CD4-positive, alpha-beta T cell treated with Interleukin-6 at 100 ng/mL for 8 hours (primary cell): ENCODE measurements at places on chromosomes 3 and 15.
A peak's percentile ranks its signal among the peaks of the same experiment; 100 is the strongest.

DNA sequence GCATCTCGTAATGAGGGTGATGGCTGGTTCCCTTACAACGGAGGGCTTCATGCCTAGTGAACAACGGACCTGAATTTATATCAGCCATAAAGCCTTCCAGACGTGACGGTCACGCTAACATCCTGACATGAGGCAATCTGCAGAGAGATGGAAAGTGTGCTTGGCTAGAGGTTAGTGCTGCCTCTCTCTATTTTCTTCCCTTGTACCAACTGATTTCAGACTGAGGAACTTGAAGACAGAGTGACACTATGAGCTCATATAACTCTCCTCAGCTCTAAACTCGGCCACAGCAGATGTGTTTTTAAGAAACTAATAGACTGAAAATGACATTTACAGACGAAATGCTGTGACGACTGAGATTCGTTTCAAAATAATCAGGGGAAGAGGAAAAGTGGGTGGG lies 122.4 kb downstream of the XXYLT1 start:
- no peak for DNase-seq

GRCh38 chr3:115517457-115518050 lies 105.8 kb upstream of the GAP43 start:
- no peak for DNase-seq

DNA sequence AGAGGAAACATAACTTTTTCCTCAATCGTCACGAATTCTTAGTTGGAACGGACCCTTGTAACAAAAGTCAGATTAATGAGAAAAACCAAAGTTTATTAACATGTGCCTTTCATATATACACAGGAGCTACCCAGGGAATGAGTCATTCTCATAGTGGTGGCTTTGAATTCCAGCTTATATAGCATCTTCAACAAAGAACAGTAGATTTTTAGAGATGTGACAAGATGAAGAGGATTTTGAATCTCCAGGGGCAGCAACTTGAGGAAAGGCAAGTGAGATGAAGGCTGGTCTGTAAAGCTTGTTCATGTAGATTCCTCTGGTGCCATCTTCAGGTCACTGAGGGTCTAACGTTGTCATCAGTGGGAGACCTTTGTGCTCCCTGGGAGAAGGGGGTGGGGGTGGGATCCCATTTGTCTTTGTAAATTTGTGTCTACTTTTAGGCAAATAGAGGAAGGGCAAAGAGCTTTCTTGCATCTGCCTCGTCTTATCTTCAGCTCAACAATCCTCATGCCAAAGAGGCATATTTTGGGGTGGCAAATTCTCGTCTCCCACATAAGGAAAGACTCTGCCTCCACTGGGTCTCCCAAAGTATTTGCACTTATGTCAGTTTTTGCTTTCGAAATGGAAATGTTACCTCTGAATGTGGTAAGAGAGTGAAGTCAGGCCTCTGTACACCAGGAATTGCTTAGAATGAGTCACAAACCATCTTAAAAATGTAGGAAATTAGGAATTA lies 29.5 kb downstream of the CLEC3B start:
- no peak for DNase-seq

DNA sequence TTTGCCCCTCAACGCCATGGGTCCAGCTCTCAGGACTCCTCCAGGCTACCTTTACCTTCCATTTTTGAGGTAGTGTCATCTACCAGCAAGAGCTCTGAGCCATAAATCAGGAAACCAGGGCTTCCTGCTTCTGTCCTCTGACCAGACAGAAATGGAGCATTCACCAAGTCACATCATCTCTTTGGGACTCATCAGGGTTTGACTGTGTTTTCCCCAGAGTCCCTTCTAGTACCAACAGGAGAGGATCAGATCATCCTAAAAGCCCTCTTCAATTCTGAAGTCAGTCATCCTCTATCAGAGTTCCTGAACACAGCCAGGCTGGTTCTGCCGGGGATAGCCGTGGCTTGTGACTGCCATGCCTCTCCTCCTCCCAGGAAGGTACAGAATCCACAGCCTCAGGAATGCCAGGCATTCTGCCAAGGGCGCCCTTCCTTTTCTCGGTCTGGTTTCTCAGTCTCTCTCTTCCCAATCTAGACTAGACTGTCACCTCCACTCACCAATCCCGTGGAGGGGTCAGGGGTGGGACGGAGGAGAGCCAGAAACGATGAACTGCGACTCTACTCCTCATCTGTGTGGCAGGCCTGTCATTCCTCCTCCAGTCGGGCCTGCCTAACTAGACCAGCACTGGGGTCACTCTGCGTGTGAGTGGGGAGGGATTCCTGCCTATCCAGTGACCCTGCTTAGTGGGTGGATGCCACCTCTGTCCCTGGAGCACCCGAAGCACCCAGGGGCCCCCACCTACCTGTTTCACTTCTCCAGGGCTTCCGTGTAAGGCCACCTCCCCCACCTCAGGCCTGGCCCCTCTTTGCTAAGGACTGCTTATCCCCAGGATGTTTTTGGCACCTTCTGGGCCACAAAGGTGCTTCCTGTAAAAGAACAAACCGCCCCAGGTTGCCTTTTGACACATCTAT lies 30.9 kb downstream of the CCNL1 start:
- peak; percentile 70 for DNase-seq

- no peak for DNase-seq
Measured at GRCh38 chr3:24086206-24086605, 141.1 kb downstream of the NR1D2 start.

DNA sequence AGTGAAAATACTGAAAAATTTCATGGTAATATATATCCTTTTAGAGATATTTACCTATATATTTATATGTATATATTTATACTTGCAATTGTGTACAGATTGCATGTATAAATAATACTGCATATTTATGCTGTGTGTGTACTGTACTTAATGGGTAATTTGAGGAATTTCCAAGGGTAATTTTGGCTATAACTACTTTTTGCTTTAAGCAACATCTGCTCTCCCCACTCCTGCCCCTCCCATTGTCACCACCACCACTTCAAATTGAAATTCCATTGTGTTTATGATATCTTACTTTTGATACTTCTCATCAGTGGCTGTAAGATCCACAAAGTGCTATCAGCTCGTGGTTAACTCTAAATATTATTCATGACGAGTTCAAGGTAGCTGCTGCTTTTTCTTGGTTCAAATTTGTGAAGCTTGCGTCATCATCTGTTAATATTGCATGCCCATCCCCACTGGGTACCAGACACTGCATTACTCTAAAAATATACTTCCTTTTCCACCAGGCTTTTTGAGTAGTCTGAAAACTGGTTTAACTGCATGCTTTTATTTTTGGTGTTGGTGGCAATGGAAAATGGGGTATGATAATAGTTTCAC lies 91.7 kb upstream of the MITF start:
- DNase-seq, result no peak

DNA sequence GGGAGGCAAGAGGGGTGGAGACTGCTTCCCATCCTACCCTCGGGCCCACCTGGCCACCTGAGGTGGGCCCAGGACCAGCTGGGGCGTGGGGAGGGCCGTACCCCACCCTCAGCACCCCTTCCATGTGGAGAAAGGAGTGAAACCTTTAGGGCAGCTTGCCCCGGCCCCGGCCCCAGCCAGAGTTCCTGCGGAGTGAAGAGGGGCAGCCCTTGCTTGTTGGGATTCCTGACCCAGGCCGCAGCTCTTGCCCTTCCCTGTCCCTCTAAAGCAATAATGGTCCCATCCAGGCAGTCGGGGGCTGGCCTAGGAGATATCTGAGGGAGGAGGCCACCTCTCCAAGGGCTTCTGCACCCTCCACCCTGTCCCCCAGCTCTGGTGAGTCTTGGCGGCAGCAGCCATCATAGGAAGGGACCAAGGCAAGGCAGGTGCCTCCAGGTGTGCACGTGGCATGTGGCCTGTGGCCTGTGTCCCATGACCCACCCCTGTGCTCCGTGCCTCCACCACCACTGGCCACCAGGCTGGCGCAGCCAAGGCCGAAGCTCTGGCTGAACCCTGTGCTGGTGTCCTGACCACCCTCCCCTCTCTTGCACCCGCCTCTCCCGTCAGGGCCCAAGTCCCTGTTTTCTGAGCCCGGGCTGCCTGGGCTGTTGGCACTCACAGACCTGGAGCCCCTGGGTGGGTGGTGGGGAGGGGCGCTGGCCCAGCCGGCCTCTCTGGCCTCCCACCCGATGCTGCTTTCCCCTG lies 2.2 kb upstream of the FES start:
- no peak for DNase-seq

- no peak for DNase-seq
Measured at GRCh38 chr3:125967156-125967555, 1.8 kb upstream of the ROPN1B start.

- DNase-seq, result no peak
Measured at GRCh38 chr15:90401495-90401894, 13.5 kb downstream of the IQGAP1 start.

GRCh38 chr3:133915685-133916658 lies 20.3 kb upstream of the RAB6B start:
- DNase-seq, result no peak

- DNase-seq, result no peak
Measured at GRCh38 chr3:31391150-31391549, 141.6 kb upstream of the STT3B start.

DNA sequence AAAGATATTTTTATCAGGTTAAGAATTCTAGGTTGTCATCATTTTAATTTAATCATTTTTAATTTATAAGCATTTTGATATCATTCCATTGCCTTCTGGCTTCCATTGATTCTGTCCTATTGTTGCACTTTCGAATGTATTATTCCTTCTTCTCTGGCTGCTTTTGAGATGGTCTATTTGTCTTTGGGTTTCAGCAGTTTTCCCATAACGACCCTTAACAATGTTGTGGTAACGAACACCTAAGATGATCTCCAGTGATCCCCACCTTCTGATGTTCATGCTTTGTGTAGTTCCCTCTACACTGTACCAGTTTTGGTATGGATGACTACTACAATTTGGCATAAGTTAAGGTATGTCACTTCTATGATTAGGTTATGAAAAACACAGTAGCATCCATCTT lies 59.9 kb downstream of the MINAR1 start:
- no peak for DNase-seq

GRCh38 chr3:177439694-177440269 lies 242.5 kb upstream of the TBL1XR1 start:
- no peak for DNase-seq

GRCh38 chr15:63041974-63042876 lies at the start of gene TPM1:
TSS of gene TPM1 (plus strand) at chr15:63042747. CDS start at chr15:63042830, 83 bp downstream.
- no peak for DNase-seq

DNA sequence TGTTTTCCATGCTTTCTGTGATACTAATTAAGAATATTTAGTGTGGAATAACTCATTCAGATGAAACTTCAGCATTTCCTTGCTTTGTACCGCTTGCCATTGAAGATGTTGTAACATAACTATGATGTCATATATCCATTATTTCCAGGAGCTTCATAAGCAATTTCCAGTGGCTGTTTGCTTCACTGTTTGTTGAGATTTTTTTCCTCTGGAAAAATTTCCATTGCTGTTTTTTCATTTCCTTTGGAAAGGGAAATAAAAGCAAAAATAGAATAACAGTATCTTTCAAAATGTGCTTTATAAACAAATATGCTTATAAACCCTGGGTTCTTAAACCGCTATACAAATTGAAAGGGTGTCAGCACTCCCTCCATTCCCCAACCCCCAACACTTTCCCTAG lies 319.6 kb upstream of the SEMA6D start:
- no peak for DNase-seq

GRCh38 chr3:67619991-67620390 lies 34.4 kb downstream of the SUCLG2 start:
- no peak for DNase-seq

GRCh38 chr15:32956006-32956405 lies 238.2 kb downstream of the GREM1 start:
- no peak for DNase-seq

- no peak for DNase-seq
Measured at GRCh38 chr15:66188464-66188863, 65.1 kb downstream of the MEGF11 start.

DNA sequence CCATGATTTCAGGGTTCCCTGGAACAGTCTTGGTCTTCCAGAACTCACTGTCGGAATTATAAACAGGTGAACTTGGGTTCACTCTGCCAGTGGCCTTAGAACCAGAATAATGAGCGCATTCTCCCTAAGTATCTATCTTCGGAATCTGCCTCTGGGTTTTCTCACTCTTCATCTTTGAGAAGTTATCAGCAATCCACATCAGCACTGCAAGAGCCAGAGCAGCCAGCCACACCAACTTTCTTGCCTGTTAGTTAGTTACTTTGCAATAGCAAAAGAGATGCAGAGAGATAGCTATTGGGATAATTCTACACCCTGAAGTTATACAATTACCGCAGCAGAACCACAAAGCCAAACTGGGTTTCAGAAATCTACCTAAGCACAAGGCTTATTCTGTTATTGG lies 25.8 kb downstream of the GLB1 start:
- DNase-seq, result no peak

DNA sequence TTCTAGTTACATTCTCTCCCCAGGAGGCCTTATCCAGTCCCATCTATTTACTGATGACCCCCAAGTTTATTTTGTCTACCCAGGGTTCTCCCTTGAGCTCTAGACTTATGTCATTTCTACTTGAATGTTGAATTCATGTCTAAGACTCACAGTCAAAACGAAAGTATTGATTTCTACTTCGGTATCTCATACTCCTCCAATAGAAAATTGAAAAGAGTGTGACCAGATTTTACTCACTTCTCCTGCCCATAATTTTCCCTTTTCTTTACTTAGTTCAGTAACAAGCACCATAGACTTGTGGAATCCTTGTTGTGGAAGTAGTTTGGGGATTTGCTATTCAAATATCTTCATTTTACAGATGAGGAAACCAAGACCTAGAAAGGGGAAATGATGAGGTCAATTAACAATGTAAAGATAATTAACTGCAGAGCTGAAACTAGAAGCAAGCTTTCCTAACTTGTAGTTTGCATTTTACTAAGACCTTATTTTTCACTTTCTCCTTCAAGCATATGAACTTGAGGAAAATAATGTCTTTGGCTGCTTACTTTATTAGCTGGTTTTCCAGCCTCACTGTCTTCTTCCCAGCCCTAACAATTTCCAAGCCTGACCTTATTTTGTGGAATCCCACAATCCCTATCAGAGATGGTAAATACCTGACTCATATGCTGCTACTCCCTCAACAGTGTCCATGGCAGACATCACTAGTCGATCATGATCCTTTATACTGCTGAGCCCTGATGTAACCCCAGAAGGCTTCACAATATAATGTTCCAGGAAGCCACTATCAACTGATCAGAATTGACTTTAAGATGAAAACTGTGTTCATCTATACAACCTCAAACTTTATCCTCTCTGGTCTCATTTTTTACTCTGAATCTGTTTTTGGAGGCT lies 123.9 kb upstream of the AGBL1 start:
- no peak for DNase-seq

GRCh38 chr3:113275929-113276750 lies 64.8 kb downstream of the BOC start:
- no peak for DNase-seq

DNA sequence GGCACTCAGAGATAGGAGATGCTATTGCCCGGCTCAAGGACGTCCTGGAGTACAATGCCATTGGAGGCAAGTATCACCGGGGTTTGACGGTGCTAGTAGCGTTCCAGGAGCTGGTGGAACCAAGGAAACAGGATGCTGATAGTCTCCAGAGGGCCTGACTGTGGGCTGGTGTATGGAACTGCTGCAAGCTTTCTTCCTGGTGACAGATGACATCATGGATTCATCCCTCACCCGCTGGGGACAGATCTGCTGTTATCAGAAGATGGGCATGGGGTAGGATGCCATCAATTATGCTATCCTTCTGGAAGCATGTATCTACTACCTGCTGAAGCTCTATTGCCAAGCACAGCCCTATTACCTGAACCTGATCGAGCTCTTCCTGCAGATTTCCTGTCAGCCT lies 26.4 kb downstream of the BCL2A1 start:
- DNase-seq, result no peak
